Effector CD4-positive, alpha-beta T cell (primary cell): ENCODE measurements at places on chromosomes 16 and 17.

DNA sequence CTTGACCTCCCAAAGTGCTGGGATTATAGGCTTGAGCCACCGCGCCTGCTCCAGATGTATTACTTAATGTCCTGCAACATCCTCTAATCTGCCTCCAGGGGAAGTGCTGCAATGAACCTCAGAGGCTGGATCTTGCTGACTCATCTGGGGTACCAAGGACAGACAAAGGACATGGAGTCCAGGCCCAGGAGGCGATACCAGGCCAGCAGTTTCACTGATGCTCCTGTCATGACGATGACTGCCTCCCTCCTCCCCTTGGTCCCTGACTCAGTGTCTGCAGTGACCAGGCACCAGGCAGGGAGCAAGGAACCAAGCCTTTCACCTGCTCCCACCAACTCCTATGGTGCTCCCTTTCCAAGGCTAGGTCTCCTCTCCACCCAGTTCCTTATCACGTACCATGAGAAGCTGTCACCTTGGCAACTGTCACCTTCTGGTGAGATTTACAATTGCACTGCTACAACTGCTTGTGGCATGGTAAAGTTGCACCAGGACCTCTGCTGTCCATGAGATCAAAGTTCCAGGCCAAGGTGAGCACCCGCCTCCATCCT is 21.6 kb upstream of the PHOSPHO1 start:
- no peak for DNase-seq

DNA sequence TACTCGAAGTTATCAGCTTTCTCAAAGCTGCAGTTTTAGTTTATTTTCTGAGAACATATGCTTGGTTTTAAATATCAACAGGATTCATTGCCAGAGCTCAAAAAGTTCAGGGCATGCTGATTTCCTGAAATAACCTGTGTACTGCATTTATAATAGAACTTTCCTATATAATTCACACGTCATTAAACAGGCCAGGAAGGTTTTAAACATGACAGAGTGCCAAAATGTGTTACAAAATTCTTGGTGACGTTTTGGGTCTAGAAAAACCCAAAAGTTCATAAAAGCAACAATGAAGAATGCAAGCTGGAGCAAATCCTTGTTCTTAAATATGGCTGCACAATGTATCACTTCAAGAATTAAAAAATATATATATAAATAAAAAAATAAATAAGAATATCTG is 1139.1 kb downstream of the CDH11 start:
- DNase-seq: no peak

- no peak for DNase-seq
Observed at GRCh38 chr16:85326113-85326793, 214.0 kb upstream of the CIBAR2 start.

DNA sequence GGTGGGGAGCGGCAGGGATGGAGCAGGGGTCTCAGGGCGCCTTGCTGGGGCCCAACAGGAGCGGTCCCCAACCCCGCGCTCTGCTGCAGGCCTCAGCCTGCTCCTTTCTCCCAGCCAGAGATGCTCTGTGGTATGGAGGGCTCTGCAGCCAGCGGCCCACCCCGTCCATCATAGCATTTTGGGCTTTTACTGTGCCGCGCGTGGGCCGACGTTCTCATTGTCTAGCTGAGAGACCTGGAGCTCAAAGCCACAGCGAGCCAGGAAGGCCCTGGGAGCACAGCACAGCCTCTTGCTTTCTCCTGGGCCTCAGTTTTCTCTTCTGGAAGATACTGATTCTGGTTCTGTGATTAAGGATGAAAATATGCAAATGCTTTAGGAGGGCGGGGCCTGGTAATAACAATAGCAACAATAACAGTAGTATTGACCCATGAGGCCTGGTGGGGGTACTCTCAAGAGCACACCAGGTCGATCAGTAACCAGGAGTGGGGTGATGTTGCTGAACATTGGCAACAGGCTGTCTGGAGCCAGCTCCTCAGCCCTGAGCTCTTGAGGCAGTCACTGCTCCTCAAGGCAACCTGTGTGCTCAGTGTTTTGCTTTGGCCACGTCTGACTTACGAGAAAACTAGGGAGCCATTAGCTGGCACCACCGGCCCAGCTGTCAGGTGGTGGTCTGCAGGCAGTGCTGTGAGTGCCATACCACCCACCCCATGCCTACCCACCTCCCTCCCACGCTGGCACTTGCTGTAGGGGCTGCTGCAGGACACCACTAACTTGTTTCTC is 1.1 kb upstream of the RASD1 start:
- DNase-seq: no peak

DNA sequence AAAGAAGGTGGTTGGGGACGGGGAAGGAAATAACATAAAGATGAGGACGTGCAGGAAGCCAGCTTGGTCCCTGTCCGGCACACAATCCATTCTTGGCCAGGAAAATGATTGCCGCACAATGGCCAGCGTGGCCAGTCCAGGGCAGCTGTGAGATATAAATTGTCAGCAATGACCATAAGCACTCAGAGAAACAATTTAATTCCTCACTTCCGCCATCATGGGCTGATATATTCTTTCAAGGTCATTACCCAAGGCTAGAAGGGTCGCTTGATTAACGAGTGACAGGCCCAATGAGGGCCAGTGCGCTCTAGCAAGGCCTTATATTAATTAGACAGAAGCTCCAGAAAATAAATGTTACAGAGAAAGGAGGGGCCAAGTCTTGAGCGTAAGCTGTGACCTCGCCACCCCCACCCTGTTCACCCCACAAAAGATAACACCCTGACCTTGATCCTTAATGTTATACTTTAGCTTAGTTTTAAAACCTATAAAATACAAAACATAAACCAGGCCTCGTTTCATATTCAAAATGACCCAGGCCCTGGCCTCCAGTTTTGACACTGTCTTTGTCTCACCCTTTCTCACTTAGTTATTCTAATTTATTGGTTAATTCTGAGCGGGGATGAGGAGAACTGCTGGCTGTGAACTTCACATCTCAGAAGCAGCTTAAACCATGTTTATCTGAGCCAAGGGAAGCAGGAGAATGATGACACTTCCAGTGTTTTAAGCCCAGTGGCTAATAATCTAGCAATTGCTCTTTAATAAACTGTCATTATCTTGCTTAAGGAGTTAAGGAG is 478.3 kb upstream of the ZFHX3 start:
- no peak for DNase-seq

GRCh38 chr16:180681-181564 is 664 bp downstream of the HBQ1 start:
- peak; percentile 80 for DNase-seq

DNA sequence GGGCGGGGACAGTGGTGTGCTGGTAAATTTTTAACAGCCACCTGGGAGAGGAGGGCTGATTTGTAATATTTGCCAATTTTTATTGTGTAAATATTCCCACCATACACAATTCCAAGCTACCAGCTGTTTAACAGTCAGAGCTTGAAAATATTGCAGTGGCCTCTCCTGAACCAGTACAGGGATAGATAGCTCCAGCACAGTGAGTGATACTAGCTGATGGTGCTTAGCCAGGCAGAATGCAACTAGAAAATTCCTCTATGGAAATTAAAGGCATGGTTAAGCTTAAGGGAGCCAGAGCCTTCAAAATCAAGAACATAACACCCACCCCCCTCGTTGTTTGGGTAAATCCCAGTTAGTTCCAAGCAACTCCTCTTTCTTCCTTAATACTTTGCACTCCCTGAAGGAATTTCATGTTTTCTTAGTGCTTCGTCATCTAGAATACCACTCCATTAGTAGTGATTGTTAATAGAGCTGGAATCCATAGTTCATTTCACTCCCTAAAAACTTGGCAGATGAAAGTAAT is 96.6 kb downstream of the CYB561 start:
- no peak for DNase-seq

- DNase-seq: no peak
Observed at GRCh38 chr17:77916264-77916663, 42.2 kb upstream of the TNRC6C start.

- no peak for DNase-seq
Observed at GRCh38 chr17:6870841-6871240, 39.3 kb upstream of the TEKT1 start.

- DNase-seq: no peak
Observed at GRCh38 chr17:2406271-2406902, 5.5 kb upstream of the MNT start.

- DNase-seq: no peak
Observed at GRCh38 chr16:88769617-88770460, 15.2 kb downstream of the PIEZO1 start.

GRCh38 chr17:27438348-27438998 is 17.8 kb upstream of the KSR1 start:
- DNase-seq: no peak

DNA sequence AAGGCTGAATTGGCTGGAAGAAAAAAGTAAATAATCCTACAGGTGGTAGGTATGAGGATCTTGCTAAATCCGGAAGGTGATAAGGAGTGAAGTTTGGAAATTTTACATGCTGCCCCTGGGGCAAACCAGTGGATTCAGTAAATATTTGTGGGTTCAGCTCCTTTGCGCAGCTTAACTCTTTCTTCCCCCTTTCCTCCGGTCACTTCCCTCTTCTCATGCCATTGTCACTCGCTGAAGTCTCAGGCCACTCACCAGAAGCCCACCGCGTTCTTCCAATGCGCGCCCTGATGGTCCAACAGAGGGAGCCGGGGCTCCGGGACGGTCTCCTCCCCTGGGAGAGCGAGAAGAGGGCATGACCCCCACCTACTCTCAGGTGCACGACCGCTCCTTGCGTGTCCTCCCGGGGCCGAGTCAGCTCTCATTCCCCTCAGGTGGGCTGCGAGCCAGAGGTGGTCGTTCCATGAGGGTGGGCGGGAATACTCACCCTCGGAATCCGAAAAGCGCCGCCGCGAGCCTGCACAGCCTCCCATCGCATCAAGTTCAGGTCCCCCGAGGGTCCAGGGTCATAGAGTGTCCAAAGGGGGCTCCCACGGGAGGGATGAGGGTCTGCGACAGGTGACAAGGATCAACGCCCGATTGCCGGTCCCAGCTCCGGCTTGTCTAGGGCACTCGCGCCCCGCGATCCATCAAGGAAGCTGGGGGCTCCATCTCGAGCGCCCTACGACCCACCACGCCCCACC is 474 bp downstream of the CLN3 start:
- DNase-seq: no peak

DNA sequence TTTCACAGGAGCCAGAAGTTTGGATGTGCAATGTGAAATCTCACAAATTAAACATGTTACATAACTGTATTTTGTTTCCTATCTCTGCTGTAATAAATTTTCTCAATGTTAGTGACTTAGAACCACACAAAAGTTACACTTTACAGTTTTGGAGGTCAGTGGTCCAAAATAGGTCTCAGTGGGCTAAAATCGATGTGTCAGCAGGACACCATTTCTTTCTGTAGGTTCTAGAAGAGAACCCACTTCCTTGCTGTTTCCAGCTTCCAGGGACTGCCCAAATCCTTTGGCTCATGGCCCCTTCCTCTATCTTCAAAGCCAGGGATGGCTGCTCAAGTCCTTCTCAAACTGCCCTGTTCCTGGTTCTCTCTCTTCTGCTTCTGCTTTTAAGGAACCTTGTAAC is 252.7 kb downstream of the WWOX start:
- DNase-seq: no peak

- DNase-seq: no peak
Observed at GRCh38 chr17:65545705-65546523, 15.5 kb downstream of the AXIN2 start.

DNA sequence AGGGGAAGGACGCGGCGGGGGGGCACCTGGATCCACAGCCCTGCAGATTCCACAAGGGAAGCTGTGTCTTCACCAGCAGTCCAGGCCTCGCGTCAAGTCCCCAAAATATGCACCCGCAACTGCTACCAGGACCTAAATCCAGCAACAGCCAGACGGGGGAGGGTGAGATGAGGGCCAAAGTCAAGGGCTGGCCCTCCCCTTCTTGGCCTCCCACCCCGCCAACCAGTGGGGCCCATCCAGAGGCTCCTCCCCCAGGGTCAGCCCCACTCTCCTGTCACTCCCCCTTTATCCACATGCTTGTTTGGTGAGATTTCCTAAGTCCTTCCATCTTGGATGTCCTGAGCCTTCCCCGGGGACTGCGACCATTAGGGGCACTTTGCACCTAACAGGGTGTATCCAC is 138.7 kb downstream of the ENGASE start:
- no peak for DNase-seq

DNA sequence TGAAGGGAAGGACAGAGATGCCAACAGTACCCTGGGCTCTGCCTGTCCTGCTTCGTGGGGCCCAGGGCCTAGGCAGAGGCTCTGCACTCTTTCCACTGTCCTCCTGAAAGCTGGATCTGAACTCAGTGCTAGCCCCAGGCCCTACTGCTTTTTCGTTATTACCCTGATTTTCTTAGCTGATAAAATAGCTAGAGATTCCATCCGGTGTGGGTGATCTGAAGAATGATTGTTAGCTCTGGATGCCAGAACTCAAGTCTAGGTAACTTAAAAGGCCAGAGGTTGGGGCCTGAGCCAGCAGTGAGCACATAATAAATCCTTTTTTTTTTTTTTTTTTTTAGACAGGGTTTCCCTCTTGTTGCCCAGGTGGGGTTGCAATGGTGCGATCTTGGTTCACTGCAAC is 1.8 kb upstream of the MYBBP1A start:
- DNase-seq: no peak

DNA sequence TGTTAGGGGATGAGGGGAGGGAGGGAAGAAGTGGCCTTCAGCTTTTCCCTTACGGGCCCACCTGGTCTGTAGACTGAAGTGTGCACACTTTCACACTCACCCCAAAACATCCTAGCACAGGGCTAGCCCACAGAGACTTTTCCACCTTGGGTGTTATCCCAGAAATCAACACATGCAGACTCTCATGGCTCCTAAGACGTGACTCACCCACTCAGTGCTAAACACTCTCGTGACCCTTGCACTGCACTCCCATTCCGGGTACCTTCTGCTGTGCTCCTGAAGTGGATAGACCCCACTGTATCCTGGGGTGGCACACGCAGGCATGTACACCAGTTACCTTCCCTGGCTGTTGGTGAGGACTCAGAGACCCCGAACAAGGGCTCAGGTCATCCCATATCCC is 23.0 kb upstream of the ABCC3 start:
- no peak for DNase-seq

GRCh38 chr16:55000595-55000994 is 69.9 kb downstream of the IRX5 start:
- no peak for DNase-seq

DNA sequence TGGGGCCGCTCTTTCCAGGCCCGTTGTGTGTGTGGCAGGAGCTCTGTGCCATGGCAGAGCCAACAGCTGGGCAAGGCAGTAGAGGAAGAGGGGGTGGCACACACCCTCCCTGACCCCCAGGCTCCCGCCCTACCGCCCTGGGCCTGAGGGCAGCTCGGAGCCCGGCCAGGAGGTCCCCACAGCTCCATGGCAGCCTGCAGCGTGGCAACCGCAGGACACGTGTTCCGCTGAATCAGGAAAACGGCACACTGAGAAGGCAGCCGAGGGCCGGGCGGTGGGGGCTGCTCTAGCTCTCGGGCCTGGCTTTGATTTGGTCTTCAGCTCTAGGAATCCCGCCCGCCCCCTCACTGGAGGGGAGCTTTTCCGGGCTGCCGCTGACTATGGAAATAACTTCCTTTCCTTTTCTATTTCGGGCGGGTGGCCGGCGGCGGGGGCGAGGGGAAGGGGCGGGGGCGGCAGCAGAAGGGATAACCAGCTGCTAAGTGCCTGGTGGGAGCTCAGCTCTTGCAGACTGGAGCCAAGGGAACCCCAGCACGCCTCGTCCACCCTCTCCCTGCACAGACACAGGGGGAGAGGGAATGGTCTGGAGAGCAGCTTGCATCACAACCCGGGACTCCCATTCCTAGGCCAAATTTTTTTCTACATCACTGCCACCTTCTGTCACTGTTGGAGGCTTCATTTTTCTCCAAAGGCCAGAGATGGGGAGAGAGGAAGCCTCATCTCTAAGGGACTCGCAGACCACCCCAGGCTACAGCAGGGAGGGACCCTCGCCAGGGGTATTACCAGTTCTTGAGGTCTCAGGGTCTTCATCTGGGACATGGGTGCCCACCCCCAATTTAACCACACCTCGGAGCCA is 24.8 kb upstream of the MRPS23 start:
- DNase-seq: no peak

- no peak for DNase-seq
Observed at GRCh38 chr17:15952916-15953790, 8.2 kb downstream of the ADORA2B start.
